ENCODE measurements at places on chromosomes 13 and 19.
A peak's percentile ranks its signal among the peaks of the same experiment; 100 is the strongest.

DNA sequence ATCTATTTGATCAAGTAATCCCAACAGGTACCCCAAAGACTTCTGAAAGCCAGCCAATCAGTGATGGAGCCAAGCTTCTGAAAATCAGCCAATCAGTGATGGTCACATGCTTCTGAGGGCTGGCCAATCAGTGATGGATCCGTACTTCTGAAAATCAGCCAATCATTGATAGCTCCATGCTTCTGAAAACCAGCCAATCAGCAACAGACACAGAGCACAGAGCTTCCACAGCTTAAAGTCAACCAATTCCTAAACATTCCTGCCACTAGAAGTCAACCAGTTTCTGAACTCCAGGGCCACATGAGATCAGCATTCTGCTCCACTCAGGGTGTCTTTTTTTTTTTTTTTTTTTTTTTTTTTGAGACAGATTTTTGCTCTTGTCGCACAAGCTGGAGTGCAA, 8.2 kb upstream of the HSD17B14 start:
- no peak for DNase-seq

GRCh38 chr13:79457948-79458347, 23.0 kb upstream of the NDFIP2 start:
- no peak for DNase-seq

GRCh38 chr13:29791997-29792780, 58.2 kb downstream of the UBL3 start:
- no peak for DNase-seq

DNA sequence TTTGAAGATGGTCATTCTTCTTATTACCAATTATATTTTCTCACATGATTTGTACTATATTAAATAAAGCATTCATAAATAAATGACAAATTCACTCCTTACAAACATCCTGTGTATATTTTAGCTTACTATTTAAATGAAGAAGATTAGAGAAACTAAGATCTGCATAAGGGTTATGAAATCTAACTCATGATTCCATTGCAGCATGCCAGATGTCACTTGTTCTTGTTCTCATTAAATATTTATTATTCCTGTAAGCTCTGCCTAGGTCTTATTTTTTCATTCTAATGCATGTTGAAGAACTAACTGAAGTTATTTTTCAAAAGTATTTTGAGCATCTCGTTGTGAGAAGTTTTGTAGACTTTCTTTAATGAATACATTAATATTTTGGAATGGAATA, 18.3 kb downstream of the NUP58 start:
- no peak for DNase-seq

- DNase-seq = no peak
Observed at GRCh38 chr13:62040806-62041205, 625.2 kb upstream of the PCDH20 start.

GRCh38 chr13:30725326-30726085, 9.8 kb upstream of the ALOX5AP start:
- no peak for DNase-seq

DNA sequence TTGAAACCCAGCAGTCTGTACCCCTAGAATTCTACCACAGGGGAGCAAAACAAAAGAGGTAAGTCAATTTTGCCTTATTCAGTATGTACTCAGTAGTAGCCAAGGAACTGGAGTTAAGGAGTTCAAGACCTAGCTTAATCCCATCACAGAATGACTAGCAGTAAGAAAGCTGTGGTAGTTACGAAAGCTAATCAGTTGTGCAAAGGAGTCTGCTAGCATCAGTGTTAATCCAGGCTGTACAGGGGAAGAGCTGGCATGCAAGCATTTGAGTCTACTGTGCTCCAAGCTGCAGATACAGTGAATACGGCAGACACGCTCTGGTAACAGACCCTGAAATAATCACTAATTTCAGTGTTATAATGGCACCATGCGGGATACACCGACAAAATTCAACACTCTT, 4.7 kb downstream of the DNMT1 start:
- DNase-seq = no peak

GRCh38 chr19:4370418-4371041, 27.2 kb downstream of the MPND start:
- no peak for DNase-seq

DNA sequence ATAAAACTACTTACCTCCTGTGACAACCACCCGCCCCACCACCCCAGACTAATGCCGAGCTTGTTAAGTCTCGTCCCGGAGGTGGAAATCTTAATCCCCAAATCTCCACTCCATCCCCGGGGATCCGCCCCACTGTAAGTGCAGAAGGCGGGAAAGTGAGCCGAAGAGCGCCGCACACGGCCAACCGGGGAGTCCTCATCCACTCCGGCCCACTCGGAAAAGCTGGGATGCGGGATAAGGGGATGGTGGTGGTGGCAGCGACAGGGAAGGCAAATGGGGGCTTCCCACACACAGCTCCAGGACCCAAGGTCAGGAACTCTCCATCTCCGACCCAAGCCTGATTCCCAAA, 621 bp downstream of the FBL start:
- peak; percentile 61 for DNase-seq

DNA sequence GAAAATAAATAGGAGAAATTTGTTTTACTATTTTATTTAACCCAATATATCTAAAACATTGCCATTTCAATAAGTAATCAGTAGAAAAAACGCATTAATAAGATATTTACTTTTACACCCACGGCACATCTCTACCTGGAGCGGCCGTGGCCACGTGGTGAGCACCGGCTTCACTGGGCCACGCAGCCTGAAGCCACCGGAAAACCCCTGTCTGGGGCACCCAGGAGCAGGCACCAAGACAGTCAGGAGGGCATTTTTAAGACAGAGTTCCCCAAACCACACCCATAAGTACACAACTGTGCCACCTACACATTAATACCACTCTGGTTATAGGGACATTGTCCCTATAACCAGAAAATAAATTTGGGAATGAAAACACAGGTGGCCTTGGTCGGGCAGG, 80.9 kb downstream of the SPACA7 start:
- DNase-seq = no peak

- no peak for DNase-seq
Observed at GRCh38 chr19:8239528-8240273, 30.5 kb downstream of the CERS4 start.

DNA sequence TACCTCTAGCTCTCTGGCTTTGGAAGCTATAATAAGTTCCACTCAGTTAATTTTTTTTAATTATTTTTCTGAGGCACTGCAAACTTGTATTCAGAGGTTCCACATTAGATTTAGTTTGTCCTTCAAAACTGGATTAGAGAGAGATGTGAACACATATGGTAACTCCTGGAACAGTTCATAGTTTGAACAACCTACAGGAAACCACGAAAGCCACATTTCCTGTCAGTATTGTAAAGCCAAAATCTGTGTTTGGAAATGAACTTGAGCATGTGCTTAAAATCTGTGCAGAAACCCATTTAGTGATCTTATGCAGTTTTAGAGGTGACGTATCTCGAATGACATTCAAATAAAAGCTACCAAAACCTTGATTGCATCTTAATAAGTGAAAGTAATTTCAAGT, 1952.0 kb downstream of the OLFM4 start:
- no peak for DNase-seq

- no peak for DNase-seq
Observed at GRCh38 chr13:43170506-43170905, 147.1 kb downstream of the DNAJC15 start.

- DNase-seq = no peak
Observed at GRCh38 chr13:44929692-44930091, 59.6 kb downstream of the NUFIP1 start.

DNA sequence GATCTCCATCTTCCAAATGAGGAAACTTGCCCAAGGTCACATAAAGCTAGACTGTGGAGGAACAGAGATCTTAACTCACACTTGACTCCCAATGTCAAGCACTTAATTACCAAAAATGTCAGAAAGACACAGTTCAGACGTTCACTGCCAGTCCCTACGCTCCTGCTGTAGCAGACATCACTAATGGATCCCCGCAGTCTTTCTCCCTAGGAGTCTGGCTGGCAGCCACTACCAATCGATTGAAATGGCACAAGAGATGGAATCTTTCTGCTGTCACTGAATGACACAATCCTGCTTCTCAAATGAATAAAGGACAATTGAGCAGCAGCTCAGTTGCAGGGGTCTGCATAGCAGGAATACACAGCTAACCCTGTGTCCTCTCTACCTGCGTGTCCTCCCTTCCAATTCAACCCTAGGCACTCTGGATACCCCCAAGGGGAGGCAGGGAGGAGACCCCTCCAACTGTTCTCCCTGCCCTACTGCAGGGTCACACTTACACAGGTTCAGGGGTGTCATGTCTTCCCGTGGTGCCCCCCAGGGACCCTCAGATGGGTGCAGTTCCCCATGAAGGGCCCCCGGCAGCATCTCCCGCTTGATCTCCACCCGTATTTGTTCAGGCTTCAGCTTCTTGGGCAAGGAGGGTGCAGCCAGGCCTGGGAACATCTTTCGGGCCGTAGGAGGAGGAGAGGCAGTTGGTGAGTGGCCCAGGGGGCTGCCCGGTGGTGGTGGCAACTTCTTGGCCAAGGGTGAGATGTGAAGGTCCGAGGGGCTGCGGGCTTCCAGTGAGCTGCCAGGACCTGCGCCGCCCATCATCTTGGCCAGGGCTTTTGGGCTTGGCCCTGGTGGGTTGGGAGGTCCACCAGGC, 7.9 kb upstream of the AKAP8L start:
- no peak for DNase-seq

DNA sequence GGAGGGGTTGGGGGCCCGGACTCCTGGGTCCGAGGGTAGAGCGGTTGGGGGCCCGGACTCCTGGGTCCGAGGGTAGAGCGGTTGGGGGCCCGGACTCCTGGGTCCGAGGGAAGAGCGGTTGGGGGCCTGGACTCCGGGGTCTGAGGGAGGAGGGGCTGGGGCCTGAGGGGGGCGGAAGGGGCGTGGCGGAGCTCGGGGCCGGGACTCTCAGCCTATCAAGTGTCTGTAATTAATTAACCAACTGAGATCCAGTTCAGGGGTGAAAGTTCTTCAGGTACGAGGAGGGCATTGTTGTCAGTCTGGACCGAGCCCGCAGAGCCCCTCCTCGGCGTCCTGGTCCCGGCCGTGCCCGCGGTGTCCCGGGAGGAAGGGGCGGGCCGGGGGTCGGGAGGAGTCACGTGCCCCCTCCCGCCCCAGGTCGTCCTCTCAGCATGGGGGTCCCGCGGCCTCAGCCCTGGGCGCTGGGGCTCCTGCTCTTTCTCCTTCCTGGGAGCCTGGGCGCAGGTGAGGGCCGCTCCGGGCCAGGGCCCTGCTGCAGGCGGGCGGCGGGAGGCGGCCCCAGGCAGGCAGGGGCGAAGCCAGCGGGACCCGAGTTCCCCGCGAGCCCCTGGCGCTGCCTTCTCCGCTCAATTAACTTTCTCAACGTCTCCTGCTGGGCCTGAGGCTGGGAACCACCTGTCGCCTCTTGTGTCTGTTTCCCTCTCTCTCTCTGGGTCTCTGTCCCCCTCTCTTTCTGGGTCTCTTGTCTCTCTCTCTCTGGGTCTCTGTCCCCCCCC, 697 bp downstream of the FCGRT start:
- DNase-seq = no peak

GRCh38 chr19:45753548-45753947, 15.5 kb downstream of the SIX5 start:
- no peak for DNase-seq

- DNase-seq = peak; percentile 0
Observed at GRCh38 chr13:38763446-38764381, 76.8 kb downstream of the FREM2 start.

DNA sequence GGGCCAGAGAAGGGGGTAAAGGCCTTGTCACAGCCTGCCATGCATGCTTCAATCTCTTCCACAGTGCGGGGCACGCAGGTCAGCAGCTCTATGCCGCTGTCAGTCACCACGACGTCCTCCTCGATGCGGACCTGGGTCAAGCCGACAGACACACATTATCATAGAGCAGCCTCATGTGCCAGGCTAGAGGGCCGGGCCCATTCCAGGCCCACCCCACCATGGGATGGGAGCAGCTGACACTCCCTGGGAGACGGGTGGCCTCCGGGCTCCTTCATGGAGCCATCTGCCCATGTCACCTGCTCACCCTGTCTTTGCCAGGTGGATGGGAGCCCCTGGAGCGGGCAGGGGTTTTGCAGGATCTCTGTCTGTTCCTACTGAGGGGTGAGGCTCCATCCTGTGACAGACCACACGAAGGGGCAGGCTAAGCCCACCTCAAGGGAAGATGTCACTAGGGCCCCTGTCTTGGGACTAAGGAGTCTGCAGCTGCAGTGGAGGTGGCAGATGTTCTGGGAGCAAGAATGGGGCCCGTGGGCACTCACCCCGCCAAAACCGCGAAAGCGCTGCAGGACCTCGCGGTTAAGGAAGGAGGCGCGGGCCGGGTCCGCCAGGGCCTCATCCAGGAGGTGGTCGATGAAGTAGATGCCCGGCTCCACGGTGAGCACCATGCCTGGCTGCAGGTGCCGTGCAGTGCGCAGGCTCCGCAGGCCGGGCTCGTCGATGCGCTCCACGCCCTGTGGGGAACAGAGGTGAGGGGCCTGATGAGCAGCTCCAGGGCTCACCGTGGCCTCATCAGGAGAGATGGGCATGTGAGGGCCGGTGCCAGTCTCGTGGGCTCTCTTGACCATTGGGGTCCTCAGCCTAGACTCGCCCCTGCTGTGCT, 14.1 kb downstream of the CEBPG start:
- no peak for DNase-seq

- no peak for DNase-seq
Observed at GRCh38 chr13:51360489-51360888, 21.0 kb downstream of the SERPINE3 start.

DNA sequence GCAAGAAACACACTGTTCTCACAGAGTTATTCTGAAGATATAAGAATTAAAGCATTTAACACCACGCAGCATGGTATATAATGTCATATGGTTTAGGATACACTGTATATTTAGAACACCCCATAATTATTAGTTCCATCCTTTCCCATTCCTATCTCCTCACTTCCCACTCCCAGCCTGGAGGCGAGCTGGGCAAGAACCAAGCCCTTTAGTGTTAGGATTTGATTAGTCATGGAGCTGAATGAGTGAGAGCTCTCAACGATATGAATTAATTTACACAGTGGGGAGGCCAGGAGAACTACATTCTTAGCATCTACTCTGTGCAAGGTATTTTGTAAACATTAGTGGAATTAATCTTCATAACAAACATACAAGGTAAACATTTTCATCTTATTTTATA, 934.3 kb downstream of the DIAPH3 start:
- DNase-seq = no peak

- no peak for DNase-seq
Observed at GRCh38 chr19:36837176-36837905, 846 bp downstream of the ZNF790 start.

GRCh38 chr19:1163934-1164683, 10.0 kb downstream of the SBNO2 start:
- no peak for DNase-seq
